NB4 (cell line): ENCODE measurements at places on chromosomes 2 and 18.

DNA sequence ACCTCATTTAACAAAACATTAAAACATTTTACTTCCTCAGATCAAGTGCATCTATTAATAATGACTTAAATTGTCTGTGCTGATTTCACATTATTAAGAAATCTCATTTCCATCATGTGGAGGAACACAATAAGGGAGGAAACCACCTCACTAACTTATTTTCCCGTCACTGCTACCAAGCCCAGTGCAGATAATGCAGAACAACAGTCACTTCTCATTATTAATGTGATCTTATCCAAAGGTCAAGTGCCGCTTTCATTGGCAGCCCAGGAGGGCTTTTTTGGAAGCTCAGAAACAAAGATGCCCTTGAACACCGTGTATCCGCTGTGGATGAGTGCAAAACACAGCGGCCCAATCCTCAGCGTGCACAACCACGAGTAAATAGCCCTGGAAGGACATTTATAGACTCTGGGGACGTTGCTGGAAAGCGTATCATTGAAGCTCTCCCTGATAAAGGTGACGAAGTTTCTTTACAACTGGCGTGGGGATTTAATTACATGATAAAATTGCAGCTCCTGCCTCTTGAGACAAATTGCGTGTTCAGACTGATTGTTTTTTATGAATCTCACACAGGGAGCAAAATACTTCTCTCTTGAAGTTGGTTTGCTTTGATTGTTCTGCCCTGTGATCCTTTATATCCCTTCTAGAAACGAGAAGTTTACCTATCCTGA, 13.2 kb downstream of the ASB18 start:
- DNase-seq: no peak

DNA sequence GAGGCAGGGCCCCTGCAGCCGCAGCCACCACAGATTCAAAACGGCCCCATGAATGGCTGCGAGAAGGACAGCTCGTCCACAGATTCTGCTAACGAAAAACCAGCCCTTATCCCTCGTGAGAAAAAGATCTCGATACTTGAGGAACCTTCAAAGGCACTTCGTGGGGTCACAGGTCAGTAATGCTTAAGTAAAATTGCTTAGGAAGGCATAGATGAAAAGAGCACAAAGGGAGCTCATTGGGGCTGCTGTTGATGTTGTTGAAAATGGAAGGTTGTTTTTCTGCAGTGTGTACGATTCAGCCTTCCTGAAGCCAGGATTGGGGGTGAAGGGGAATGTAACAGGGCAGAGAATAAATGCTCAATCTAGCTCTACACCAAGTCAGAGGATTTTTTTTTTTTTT, 90.5 kb downstream of the KCTD18 start:
- DNase-seq: no peak

GRCh38 chr2:66470199-66470598, 35.3 kb downstream of the MEIS1 start:
- DNase-seq: no peak

DNA sequence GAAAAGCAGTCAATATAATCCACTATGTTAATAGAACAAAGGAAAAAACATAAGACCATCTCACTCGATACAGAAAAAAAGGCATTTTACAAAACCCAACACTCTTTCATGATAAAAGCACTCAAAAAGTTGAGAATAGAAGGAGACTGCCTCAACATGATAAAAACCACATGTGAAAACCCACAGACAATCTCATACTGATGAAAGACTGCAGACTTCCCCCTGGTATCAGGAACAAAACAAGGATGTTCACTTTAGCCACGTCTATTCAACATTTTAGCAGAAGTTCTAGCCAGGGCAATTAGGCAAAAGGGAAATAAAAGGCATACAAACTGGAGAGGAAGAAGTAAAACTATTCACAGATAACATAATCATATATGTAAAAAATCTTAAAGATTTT, 285.9 kb downstream of the EIPR1 start:
- DNase-seq: no peak

GRCh38 chr18:24497031-24497754, 36.8 kb downstream of the HRH4 start:
- no peak for DNase-seq

DNA sequence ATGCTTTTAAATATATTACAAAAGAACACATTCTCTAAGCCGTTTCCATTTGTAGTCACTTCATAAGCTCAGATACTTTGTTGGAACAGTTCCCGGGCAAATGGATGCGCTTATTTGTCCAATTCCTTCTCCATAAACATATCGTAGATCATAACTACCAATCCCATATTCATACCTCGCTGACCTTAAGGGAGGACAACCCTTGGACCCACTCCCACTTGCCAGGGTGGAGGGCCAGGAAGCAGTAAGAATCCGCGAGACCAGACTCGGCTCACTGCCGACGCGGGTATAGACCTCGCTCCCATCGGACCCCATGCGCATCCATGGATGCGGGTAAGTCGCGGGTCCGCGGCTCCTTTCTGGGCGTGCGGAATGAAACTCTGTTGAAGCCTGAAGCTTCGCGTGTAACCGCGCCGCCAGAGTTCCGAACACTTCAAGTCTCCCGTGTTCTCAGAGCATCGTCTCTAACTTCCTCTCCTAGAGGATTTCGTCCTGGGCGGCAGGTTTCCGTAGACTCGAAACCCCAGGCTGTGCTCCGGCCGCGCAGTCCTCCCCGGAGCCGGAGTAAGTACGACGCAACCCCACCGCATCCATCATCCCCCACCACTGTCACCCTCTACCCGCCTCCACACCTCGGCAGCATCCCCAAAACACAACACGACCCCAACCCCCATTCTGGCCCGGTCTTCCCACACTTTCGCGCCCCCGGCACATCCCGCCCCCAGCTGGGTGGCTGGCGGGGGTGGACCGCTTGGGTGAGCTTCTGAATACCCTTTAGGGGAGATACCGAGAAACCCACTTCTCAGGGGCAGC, 1.1 kb downstream of the DSC3 start:
- no peak for DNase-seq

DNA sequence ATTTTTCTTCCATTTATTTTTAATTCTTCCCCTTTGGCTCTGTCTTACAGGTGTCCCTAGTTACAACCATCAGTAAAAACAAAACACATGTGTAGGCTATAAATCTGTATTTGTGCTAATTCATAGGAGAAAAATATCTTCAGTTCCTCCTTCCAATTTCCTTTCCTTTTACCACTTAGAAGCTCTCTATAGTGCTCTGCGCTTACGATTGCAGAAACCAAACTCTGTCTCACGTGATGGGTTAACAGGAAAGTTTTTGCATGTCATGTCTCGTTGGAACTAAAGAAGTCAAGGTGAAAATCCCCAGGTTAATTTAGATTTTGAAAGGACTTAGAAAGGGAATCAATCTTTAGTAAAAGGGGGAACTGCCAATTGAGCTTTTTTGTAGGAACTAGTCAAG, 1390.5 kb upstream of the ZEB2 start:
- DNase-seq: no peak

- no peak for DNase-seq
Measured at GRCh38 chr2:159073256-159073655, 104.8 kb downstream of the TANC1 start.

DNA sequence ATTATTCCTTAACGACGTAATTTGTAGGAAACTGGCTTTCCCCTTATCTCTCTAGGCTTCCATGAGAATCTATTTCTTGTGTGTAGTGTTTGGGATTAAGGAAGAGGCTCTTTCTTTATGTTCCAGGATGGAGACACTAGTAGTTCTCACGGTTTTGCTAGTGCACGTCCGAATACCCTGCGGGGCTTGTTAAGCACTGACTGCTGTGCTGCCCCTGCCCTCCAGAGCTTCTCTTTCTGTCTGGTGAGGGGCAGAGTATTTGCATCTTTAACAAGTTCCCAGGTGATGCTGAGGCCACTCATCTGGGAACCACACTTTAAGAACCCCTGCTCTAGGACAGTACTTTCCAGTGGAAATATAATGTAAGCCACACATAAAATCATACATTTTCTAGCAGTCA, 76.4 kb downstream of the SPATS2L start:
- no peak for DNase-seq

GRCh38 chr2:241112592-241112991, 10.5 kb upstream of the MTERF4 start:
- DNase-seq: no peak

GRCh38 chr2:215531284-215531683, 95.4 kb upstream of the FN1 start:
- DNase-seq: no peak

- no peak for DNase-seq
Measured at GRCh38 chr2:61707984-61708852, 145.6 kb downstream of the FAM161A start.

GRCh38 chr18:64384101-64384500, 235.2 kb upstream of the LINC00305 start:
- DNase-seq: no peak

DNA sequence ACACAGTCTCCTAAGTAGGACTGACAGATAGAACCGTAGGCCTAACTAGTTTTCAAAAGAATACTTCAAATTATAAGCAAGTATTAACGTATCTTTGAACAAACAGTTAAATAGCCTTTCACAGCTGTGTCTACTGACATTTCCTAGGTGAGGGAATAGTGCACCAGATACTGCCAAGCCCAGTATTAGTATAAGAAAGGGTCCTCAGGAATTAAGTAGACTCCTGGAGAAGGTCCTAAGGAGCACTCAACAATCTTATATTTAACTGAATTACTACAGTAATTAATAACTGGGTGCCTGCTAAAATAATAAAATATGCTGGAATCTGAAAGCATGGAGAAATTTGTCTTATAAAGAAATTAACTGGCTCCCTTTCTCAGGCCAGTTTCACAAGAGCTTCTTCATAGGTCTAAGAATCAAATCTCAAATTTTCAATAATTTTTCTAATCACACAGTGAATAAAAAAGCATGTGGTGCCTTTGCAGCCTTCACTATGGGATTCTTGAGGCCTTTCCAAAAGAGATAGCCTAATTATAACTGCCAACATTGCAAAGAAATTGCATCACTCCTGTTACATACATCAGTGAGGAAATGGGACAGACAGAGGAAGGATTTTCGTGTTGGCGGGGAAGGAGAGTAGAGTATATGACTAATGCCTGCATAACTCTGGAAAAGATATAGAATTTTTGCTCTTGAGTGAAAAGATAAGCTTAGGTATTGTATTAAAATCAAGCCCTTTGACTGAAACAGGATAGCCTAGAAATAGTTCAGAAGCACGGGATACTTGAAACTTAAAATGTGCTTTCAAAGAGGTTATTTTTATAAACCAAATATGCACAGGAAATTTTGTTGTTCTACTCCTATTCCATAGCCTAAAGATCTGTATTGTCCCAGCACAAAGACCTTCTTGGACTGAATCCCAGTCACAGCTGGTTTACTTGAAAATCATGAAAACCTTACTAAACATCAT, 228.6 kb upstream of the STK17B start:
- DNase-seq: peak; percentile 75

GRCh38 chr2:220393711-220394110, 766.3 kb downstream of the SLC4A3 start:
- no peak for DNase-seq

- peak; percentile 93 for DNase-seq
Measured at GRCh38 chr18:79625195-79625923, 54.2 kb upstream of the CTDP1 start.

GRCh38 chr2:24771764-24772586, 21.2 kb downstream of the PTRHD1 start:
- DNase-seq: no peak
